ENCODE measurements at places on chromosomes 4 and X.

- H3K4me1 ChIP-seq = no peaks in the 10 kb centered on the region
- H3K36me3 ChIP-seq = no peaks in the 10 kb centered on the region
- H3K4me3 ChIP-seq = no peak overlapping the region
- no peaks in the 10 kb centered on the region for H3K27me3 ChIP-seq
- no peak for DNase-seq
These were observed 715.9 kb downstream of the SMARCA1 start for GRCh38 chrX:128807367-128807766.

- peak overlapping the region; percentile 88 for H3K27ac ChIP-seq
- DNase-seq = peak; percentile 72
- H3K36me3 ChIP-seq = no peaks in the 10 kb centered on the region
- H3K27me3 ChIP-seq = no peaks in the 10 kb centered on the region
These were observed 3.1 kb downstream of the CXXC4 start for GRCh38 chr4:104491481-104492182.

DNA sequence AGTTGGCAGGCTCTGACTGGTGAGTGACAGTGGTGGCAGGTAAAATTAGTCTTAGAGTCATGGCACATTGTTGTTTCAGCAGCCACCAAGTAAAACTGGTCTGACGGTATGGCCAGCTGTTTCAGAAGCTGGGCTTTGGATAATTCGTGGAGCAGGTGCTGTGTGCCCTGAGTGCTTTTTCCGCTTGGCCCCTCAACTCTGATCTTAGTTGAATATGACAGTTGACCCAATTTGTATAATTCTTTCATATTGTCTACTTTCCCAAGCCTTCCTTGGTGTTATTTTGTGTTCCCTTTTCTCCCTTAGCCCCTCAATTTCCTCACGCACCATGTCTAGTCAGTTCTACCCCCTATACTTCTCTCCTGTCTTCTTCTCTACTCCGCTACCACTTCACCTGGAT, 32.0 kb downstream of the CDS1 start:
- H3K4me3 ChIP-seq = no peak overlapping the region
- no peak for DNase-seq
- H3K36me3 ChIP-seq = peaks cover 6% of the 10 kb centered on the region
- no peaks in the 10 kb centered on the region for H3K27me3 ChIP-seq
- no peaks in the 10 kb centered on the region for H3K4me1 ChIP-seq
- no peak overlapping the region for H3K27ac ChIP-seq

DNA sequence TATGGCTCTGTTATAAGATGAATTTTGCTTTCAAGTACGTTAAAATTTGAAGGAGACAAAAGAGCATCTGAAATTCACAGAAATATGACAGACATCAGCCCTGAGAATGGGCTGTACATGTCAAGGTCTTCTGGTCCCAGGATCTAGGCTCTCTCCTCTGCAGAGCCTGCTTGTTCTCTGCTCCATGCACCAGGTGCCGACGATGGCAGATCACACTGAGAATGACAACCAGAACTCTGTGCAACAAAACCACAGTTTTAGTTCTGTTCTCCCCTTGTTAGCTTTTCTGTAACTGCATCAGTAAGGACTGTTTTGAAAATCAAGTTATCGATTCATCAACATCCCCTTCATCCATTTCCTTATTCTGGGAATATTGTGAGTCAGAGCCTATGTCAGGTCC, 30.9 kb upstream of the LGI2 start:
- H3K27ac ChIP-seq = no peak overlapping the region
- H3K4me1 ChIP-seq = no peaks in the 10 kb centered on the region
- no peak for DNase-seq
- no peaks in the 10 kb centered on the region for H3K36me3 ChIP-seq
- H3K27me3 ChIP-seq = no peaks in the 10 kb centered on the region

GRCh38 chr4:1385373-1386340, 20.6 kb downstream of the NKX1-1 start:
- H3K27ac ChIP-seq = no peak overlapping the region
- no peaks in the 10 kb centered on the region for H3K27me3 ChIP-seq
- no peaks in the 10 kb centered on the region for H3K4me1 ChIP-seq

DNA sequence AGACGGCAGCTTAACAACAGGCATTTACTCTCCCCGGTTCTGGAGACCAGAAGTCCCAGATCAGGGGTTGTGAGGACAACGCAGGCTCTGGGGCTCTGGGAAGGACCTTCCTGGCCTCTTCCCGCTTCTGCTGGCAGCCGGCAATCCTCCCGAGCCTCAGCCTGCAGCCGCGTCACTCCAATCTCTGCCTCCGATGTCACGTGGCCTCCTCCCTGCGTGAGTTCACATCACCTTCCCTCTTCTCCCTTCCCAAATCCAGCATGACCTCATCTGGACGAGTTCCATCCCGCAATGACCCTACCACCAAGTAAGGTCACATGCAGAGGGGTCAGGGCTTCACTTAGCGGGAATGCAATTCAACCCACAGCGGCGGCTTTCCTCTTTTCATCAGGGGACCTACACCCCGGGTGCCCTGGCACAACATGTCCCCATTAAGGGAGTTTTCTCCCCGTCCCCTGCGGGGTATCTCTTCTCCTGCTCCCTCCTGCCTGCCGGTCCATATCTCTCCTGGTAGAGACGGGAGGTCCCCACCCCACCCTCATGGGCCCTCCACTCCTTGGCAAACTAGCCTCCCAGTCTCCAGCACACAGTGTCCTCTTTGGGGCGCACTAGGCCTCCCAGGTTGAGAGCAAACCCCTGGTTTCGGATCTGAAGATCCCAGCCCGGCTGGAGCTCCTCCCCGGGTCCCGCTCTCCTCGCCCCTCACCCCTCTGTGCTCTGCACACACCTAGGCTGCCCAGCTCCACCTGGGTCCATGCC, 25.5 kb downstream of the ABLIM2 start:
- H3K4me3 ChIP-seq = no peak overlapping the region
- no peaks in the 10 kb centered on the region for H3K27me3 ChIP-seq
- no peaks in the 10 kb centered on the region for H3K36me3 ChIP-seq
- no peak overlapping the region for H3K27ac ChIP-seq
- no peaks in the 10 kb centered on the region for H3K4me1 ChIP-seq

- H3K27me3 ChIP-seq = no peaks in the 10 kb centered on the region
- H3K4me1 ChIP-seq = no peaks in the 10 kb centered on the region
- H3K4me3 ChIP-seq = no peak overlapping the region
- H3K36me3 ChIP-seq = no peaks in the 10 kb centered on the region
These were observed 139.0 kb downstream of the CORIN start for GRCh38 chr4:47698837-47699236.

GRCh38 chr4:40228497-40229365, 31.9 kb downstream of the RHOH start:
- DNase-seq = peak; percentile 23
- H3K36me3 ChIP-seq = no peaks in the 10 kb centered on the region
- no peaks in the 10 kb centered on the region for H3K4me1 ChIP-seq
- H3K27ac ChIP-seq = peak overlapping the region; percentile 67
- H3K4me3 ChIP-seq = no peak overlapping the region

GRCh38 chr4:74320559-74321118, 12.4 kb downstream of the EPGN start:
- no peaks in the 10 kb centered on the region for H3K27me3 ChIP-seq
- H3K4me1 ChIP-seq = no peaks in the 10 kb centered on the region
- no peak overlapping the region for H3K4me3 ChIP-seq
- peak; percentile 59 for DNase-seq
- no peaks in the 10 kb centered on the region for H3K36me3 ChIP-seq
- no peak overlapping the region for H3K27ac ChIP-seq

DNA sequence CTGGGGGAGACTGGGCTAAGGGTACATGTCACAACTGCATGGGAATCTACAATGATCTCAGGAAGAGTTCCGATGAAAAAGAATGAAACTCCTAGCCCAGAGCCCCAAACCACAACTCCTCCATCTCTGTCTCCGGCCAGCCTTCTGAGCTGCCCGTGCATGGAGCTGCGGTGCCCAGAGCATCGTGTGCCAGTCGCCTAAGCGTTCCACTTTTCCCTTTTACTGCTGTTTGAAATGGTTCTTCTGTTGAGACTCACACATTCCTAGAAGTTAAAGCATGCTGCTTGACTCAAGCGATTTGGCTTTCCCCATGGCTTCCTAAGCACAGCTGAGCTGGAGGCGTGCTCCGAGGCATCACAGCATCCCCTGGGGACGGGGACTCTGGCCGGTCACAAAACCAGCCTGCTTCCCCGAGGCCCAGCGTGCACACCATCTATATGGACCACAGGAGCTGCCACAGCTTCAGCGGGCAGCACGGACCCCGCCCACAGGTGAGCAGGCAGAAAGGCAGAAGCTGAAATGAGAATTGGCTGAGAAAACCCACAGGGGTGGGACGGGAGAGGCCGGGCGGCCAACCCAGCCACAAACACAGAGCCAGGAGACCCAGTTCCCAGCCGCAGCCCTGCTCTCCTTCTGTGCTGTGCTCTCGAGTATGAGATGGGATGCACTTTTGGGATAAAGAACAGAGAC, 5.0 kb downstream of the CCNQ start:
- H3K4me3 ChIP-seq = no peak overlapping the region
- DNase-seq = no peak
- H3K36me3 ChIP-seq = peaks cover 23% of the 10 kb centered on the region
- no peaks in the 10 kb centered on the region for H3K4me1 ChIP-seq
- no peak overlapping the region for H3K27ac ChIP-seq

GRCh38 chrX:68490644-68491043, 8.2 kb upstream of the YIPF6 start:
- no peaks in the 10 kb centered on the region for H3K27me3 ChIP-seq
- H3K27ac ChIP-seq = no peak overlapping the region
- DNase-seq = no peak
- H3K36me3 ChIP-seq = no peaks in the 10 kb centered on the region
- no peak overlapping the region for H3K4me3 ChIP-seq

GRCh38 chrX:44234116-44234515, 109.4 kb downstream of the EFHC2 start:
- H3K4me3 ChIP-seq = no peak overlapping the region
- DNase-seq = no peak
- no peak overlapping the region for H3K27ac ChIP-seq
- no peaks in the 10 kb centered on the region for H3K36me3 ChIP-seq
- no peaks in the 10 kb centered on the region for H3K4me1 ChIP-seq
- no peaks in the 10 kb centered on the region for H3K27me3 ChIP-seq

- no peak for DNase-seq
- H3K27me3 ChIP-seq = no peaks in the 10 kb centered on the region
- no peak overlapping the region for H3K27ac ChIP-seq
- H3K4me1 ChIP-seq = no peaks in the 10 kb centered on the region
- no peak overlapping the region for H3K4me3 ChIP-seq
- H3K36me3 ChIP-seq = no peaks in the 10 kb centered on the region
These were observed 345.3 kb downstream of the MAPK10 start for GRCh38 chr4:86014599-86014998.

DNA sequence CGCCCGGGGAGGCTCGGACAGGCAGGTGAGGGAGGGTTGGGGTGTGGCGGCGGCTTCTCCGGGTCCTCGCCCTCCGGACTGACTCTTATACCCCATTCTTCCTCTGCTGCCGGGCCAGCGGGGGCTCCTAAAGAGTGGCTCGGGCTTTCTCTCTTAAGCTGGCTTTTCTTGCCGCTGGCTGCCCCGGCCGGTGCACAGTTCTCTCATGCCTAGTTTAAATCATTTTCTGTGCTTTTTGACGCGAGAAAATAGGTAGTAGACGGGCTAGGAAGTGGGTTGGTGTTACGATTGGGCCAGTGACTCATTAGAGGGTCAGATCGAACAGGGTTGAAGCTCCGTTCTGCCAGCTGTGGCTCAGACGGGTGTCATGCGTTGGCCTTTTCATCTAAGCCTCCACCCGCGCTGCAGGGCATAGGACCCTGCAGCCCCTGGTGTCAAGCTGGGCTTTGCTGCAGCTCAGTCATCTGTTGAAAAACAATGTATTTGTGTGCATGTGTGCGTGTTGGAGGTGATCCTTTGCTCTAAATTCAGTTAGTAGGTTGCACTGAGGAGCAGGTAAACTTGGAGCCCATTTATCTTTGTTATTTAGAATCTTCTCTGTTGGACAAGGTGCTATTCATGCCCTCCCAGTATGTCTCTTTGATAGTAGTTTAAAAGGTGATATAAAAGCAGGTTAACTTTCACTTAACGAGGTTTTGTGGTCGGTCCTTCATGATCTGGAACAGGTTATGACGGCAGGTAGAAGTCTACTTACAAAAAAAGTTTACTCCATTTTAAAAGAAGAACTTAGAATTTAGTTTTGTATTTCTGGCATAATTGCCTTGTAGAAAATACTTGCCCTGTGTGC, 802 bp downstream of the BMP2K start:
- peak overlapping the region; percentile 98 for H3K4me3 ChIP-seq
- H3K4me1 ChIP-seq = peaks cover 8% of the 10 kb centered on the region
- H3K27me3 ChIP-seq = no peaks in the 10 kb centered on the region
- DNase-seq = peak; percentile 60
- H3K27ac ChIP-seq = peak overlapping the region; percentile 98
- H3K36me3 ChIP-seq = no peaks in the 10 kb centered on the region

- no peak for DNase-seq
- H3K4me1 ChIP-seq = no peaks in the 10 kb centered on the region
- H3K4me3 ChIP-seq = peak overlapping the region; percentile 77
- no peaks in the 10 kb centered on the region for H3K27me3 ChIP-seq
- H3K27ac ChIP-seq = peak overlapping the region; percentile 92
- H3K36me3 ChIP-seq = no peaks in the 10 kb centered on the region
These were observed 1.8 kb downstream of the UBQLN2 start for GRCh38 chrX:56564921-56565840.

DNA sequence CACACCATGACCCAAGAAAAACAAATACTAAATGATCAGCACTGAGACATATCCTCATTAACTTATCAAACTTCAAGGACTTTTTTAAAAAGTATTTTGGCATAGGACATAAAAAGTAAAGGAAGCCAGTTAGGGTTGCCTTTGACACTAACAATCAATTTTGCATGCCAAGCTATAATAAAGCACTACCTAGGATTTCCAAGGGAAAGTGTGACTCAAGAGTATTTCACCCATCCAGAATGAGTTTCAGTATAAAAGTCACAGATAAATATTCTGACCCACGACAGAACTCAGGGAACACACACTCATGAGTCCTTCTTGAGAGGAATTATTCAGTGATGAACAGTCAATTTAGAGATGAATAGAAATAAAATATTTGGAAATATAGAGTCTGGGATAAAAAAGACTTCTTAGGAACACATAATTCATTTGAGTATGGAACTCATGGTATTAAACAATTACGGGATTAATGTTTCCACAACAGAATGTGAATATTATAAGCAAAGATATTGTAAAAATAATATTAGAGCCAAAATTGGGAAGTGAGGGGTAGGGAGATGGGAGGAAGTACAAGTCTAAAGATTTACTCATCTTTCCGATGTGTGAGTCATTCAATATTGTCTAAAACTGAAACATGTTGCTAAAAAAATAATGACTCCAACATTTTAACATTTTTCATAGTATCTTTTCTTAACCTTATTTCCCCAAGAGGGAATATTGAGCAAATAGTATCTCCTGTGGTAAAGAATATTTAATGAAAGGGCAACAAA, 143.5 kb upstream of the LNX1 start:
- no peaks in the 10 kb centered on the region for H3K4me1 ChIP-seq
- no peak for DNase-seq
- no peak overlapping the region for H3K4me3 ChIP-seq
- H3K27ac ChIP-seq = no peak overlapping the region
- H3K27me3 ChIP-seq = no peaks in the 10 kb centered on the region

- H3K36me3 ChIP-seq = no peaks in the 10 kb centered on the region
- no peaks in the 10 kb centered on the region for H3K27me3 ChIP-seq
- no peak overlapping the region for H3K4me3 ChIP-seq
- no peaks in the 10 kb centered on the region for H3K4me1 ChIP-seq
- H3K27ac ChIP-seq = no peak overlapping the region
- no peak for DNase-seq
These were observed 1036.2 kb upstream of the GRID2 start for GRCh38 chr4:91267543-91267942.

- no peaks in the 10 kb centered on the region for H3K27me3 ChIP-seq
- H3K4me1 ChIP-seq = no peaks in the 10 kb centered on the region
- no peak overlapping the region for H3K4me3 ChIP-seq
- no peaks in the 10 kb centered on the region for H3K36me3 ChIP-seq
- H3K27ac ChIP-seq = no peak overlapping the region
- DNase-seq = no peak
These were observed 371.3 kb downstream of the BMPR1B start for GRCh38 chr4:95129031-95129430.

GRCh38 chr4:98661371-98662054, 3.1 kb upstream of the TSPAN5 start:
- no peak for DNase-seq
- H3K36me3 ChIP-seq = no peaks in the 10 kb centered on the region
